ENCODE measurements at places on chromosomes 1 and 21. TPM values are rescaled to one million over a fixed set of nuclear protein-coding genes. Genes with fewer than 3 reads are reported as not detected.
A peak's percentile ranks its signal among the peaks of the same experiment; 100 is the strongest.

CTTNBP2NL gene
- total RNA-seq, result 28.7 TPM

DNA sequence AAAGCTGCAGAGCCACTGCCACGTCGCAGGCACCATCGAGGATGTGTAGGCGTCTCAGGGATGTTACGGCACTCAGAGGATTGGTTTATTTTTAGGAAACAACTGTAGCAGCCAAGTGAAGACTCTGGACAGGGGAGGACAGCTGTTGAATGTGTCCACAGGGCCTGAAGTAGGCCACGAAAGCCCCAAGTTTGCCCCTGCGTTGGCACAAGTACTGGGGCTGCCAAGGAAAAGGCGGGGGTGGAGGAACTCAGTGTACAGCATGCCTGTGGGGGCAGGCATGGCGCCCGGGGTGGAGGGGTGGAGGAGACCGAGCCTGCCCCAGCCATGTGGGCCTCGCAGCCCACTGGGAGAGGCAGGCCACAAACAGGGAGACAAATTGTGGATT lies 89.7 kb downstream of the ADARB1 start:
- 0 out of 2 replicates have a peak, but pooled peaks cover 5% of the 10 kb centered on the region for H3K4me1 ChIP-seq
- no peaks in the 10 kb centered on the region for H3K36me3 ChIP-seq
- H3K4me3 ChIP-seq, result no peak overlapping the region
- no peaks in the 10 kb centered on the region for H3K27me3 ChIP-seq
- no peak for DNase-seq
- H3K27ac ChIP-seq, result no peak overlapping the region

FCAMR gene
- total RNA-seq, result not detected

DNA sequence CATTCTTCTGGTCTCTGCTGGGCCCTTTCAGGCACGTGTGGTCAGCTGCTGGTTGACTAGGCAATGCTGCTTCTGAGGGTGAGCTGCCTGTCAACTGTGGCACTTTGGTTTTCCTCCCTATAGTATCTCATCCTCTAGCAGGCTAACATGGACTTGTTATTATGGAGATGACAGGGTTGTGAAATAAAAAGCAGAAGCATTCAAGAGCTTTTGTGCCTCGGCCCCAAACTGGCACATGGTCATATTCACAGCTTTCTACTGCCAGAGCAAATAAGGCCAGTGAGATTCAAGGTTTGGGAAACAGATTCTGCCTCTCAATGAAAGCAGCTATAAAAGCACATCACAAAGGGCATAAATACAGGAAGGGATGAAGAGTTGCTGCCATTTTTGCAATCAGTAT lies 1.6 kb upstream of the ZNF124 start:
- no peaks in the 10 kb centered on the region for H3K27me3 ChIP-seq
- DNase-seq, result no peak
- no peak overlapping the region for H3K4me3 ChIP-seq
- H3K27ac ChIP-seq, result no peak overlapping the region
- no peaks in the 10 kb centered on the region for H3K36me3 ChIP-seq

DONSON gene
- 25.6 TPM for total RNA-seq

PFDN2 gene
- total RNA-seq, result 74.4 TPM

CLCA4 gene
- total RNA-seq, result not detected

DNA sequence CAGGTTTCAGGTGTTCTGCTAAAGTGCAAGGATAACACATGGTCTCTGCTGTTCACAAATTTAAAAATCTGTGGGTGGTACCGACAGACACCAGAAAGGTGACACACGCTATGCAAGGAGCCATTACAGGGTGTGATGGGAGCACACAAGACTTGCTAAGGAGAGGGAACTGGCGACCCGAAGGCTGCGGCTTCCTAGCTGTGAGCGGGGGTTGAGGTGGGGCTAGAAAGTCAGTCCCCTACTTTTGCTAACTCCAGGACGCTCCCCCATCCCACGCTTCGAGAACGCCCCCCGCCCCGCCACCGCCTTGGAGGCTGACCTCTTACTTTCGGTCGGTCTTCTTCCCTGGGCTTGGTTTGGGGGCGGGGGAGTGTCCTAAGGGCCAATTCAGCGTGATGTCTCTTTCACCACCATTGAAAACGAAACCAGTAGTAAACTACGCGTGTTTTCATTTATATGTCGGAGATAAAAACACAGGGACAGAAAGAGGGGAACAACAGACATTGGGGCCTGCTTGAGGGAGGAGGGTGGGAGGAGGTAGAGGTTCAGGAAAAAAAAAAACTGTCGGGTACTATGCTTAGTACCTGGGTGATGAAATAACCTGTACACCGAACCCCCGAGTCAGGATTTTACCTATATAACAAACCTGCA lies 1.1 kb downstream of the CKS1B start:
- peak overlapping the region; percentile 97 for H3K27ac ChIP-seq
- peak; percentile 43 for DNase-seq
- H3K4me1 ChIP-seq, result peaks cover 36% of the 10 kb centered on the region
- H3K4me3 ChIP-seq, result peak overlapping the region; percentile 87
- H3K36me3 ChIP-seq, result peaks cover 23% of the 10 kb centered on the region

ESPN gene
- 18.6 TPM for total RNA-seq

- no peak overlapping the region for H3K27ac ChIP-seq
- DNase-seq, result no peak
- H3K27me3 ChIP-seq, result no peaks in the 10 kb centered on the region
Measured at GRCh38 chr1:41611932-41612450, 127.5 kb upstream of the EDN2 start.

DNA sequence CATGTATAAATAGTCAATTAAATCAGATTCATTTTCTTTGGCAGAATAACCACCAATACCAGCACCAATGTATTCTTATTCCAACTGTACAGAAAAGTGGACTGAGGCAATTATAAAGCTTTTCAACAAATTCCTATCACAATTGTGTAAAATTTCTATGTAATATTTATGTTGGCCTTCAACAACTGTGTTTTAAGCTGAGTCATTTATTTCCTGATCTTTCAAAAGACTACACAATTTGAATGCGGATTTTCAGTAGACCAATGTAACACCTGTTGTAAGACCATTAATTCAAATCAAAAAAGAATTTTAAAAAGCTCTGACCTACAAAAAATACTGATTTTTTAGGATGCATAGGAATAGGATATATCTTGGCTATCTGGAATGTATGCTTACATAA lies 25.5 kb downstream of the GPATCH2 start:
- H3K36me3 ChIP-seq, result peaks cover 22% of the 10 kb centered on the region
- H3K27ac ChIP-seq, result 0 out of 2 replicates have a peak overlapping the region, but pooled peaks have one; percentile 8
- H3K4me1 ChIP-seq, result no peaks in the 10 kb centered on the region
- DNase-seq, result no peak
- no peaks in the 10 kb centered on the region for H3K27me3 ChIP-seq
- no peak overlapping the region for H3K4me3 ChIP-seq

GRCh38 chr1:40532844-40533424 lies 1.5 kb downstream of the ZNF684 start:
- no peaks in the 10 kb centered on the region for H3K27me3 ChIP-seq
- peaks cover 13% of the 10 kb centered on the region for H3K4me1 ChIP-seq
- no peaks in the 10 kb centered on the region for H3K36me3 ChIP-seq
- DNase-seq, result peak; percentile 20
- H3K27ac ChIP-seq, result no peak overlapping the region

LAD1 gene
- total RNA-seq, result 61.6 TPM

LIN28A gene
- not detected for total RNA-seq

GRCh38 chr1:206963119-206963712 lies 7.0 kb downstream of the FCAMR start:
- no peak overlapping the region for H3K4me3 ChIP-seq
- no peaks in the 10 kb centered on the region for H3K4me1 ChIP-seq
- H3K27ac ChIP-seq, result no peak overlapping the region
- no peaks in the 10 kb centered on the region for H3K36me3 ChIP-seq
- H3K27me3 ChIP-seq, result no peaks in the 10 kb centered on the region
- no peak for DNase-seq

GRCh38 chr1:14113271-14113670 lies 413.3 kb downstream of the PRDM2 start:
- no peak for DNase-seq
- H3K27ac ChIP-seq, result no peak overlapping the region

DNA sequence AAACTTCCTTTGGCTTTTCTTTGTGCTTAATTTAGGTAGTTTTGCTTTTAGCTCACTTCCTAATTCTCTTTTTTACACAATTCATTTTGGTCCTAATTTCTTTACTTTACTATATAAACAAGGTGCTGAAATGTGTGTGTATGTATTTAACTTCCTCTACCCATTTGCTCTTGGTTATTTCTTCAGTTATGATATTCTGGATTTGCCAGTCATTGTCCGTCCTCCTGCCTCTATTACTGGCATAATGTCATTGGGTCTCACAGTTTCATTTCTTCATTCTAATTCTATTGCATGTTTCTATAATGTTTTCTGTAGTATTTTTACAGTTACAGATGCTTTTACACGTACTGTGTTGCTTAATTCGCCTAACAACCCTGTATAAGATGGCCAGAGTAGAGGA lies 96.2 kb downstream of the ZMYM4 start:
- H3K36me3 ChIP-seq, result peaks cover 7% of the 10 kb centered on the region
- no peak overlapping the region for H3K27ac ChIP-seq
- DNase-seq, result no peak
- H3K4me1 ChIP-seq, result no peaks in the 10 kb centered on the region
- H3K4me3 ChIP-seq, result no peak overlapping the region

DNA sequence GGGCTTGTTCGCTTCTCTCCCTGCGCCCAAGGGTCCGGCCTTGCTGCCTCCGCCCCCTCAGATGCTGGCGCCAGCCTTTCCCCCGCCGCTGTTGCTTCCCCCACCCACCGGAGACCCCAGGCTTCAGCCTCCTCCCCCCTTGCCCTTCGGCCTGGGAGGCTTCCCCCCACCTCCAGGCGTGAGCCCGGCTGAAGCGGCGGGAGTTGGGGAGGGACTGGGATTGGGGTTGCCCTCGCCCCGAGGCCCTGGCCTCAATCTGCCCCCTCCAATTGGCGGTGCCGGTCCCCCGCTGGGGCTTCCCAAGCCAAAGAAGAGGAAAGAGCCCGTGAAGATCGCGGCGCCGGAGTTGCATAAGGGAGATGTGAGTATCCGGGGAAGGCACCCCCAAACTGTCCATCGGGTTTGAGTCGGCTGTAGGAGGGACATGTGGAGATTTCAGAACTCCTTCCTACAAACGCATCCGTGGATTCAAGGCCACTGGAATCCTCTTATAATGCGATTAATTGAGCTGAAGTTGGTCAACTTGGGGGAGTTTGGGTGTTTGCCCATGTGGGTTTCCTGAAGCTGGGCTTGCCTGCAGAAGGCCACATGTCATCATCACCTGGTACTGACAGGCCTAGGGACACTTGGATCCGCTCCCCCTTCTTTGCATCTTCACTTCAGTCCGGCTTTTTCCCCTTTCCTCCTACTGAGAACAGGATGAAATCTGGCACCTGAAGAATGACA lies 707 bp downstream of the PRCC start:
- peak overlapping the region; percentile 96 for H3K4me3 ChIP-seq
- H3K4me1 ChIP-seq, result peaks cover 18% of the 10 kb centered on the region
- H3K27ac ChIP-seq, result peak overlapping the region; percentile 76
- no peaks in the 10 kb centered on the region for H3K27me3 ChIP-seq
- 0 out of 2 replicates have a peak, but pooled peaks cover 11% of the 10 kb centered on the region for H3K36me3 ChIP-seq
- DNase-seq, result no peak

EPHB2 gene
- total RNA-seq, result 31.1 TPM

- no peaks in the 10 kb centered on the region for H3K27me3 ChIP-seq
- H3K4me3 ChIP-seq, result no peak overlapping the region
- no peaks in the 10 kb centered on the region for H3K36me3 ChIP-seq
- peaks cover 24% of the 10 kb centered on the region for H3K4me1 ChIP-seq
Measured at GRCh38 chr1:108557296-108557695, 2.6 kb upstream of the EEIG2 start.

LIN9 gene
- total RNA-seq, result 10.0 TPM

CLCNKB gene
- total RNA-seq, result 1.9 TPM

SPATA17 gene
- total RNA-seq, result 8.9 TPM

- DNase-seq, result no peak
- H3K4me3 ChIP-seq, result no peak overlapping the region
- no peaks in the 10 kb centered on the region for H3K27me3 ChIP-seq
- H3K36me3 ChIP-seq, result no peaks in the 10 kb centered on the region
- H3K27ac ChIP-seq, result no peak overlapping the region
Measured at GRCh38 chr1:158002631-158003405, 9.4 kb downstream of the KIRREL1 start.

- H3K27ac ChIP-seq, result no peak overlapping the region
- no peak overlapping the region for H3K4me3 ChIP-seq
- no peaks in the 10 kb centered on the region for H3K36me3 ChIP-seq
- H3K27me3 ChIP-seq, result peaks cover 86% of the 10 kb centered on the region
Measured at GRCh38 chr1:38804062-38804886, 55.3 kb downstream of the RRAGC start.

OR2L8 gene
- total RNA-seq, result not detected

DNA sequence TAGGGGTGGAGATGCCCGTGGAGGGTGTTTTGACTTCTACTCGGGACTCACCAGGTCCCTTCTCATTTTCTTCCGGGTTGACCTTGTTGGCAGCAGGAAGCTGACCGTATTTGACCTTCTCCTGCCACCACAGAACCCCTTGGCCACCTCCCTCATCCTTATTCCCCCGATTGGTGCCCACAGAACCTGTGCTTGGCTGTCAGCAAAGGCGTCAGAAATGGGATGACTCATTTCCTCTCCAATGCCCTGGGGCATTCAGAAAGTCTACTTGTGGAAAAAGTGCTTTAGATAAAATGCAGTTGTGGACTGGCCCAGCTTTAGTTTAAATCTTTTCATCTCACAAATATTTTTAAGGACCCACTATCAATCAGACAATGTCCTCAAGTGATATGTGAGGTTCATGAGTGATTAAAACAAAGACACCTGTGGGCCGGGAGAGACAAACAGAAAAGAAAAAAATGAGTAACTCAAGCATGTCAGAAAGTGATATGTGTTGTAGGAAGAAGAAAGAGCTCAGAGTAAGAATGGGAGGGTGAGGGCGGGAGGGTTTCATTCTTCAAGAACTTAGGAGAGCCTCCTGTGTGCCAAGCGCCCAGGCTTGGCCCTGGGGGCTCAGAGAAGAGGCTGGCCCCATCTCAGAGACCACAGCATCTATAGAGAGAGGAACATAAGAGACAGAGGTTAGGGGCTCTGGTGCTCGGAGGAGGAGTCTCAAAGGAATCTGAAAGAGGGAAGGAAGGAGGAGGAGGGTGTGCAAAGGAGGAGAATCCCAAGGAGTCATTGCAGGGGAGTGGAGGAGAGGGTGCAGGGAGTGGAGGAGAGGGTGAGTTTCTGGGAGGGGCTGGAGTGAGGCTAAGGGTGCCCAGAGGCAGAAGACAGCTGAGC lies 221.6 kb upstream of the VAMP3 start:
- H3K4me3 ChIP-seq, result no peak overlapping the region
- no peak overlapping the region for H3K27ac ChIP-seq
- no peaks in the 10 kb centered on the region for H3K36me3 ChIP-seq
- H3K27me3 ChIP-seq, result peaks cover 11% of the 10 kb centered on the region
- DNase-seq, result no peak
- H3K4me1 ChIP-seq, result no peaks in the 10 kb centered on the region

C8A gene
- total RNA-seq, result not detected

CAMSAP2 gene
- total RNA-seq, result 40.3 TPM

TRNP1 gene
- total RNA-seq, result 7.4 TPM
